ENCODE measurements at places on chromosomes 2 and 18.
A peak's percentile ranks its signal among the peaks of the same experiment; 100 is the strongest.

- H3K36me3 ChIP-seq = no peaks in the 10 kb centered on the region
- no peaks in the 10 kb centered on the region for H3K27me3 ChIP-seq
- DNase-seq = no peak
- H3K27ac ChIP-seq = no peak overlapping the region
- no peak overlapping the region for H3K4me3 ChIP-seq
- H3K4me1 ChIP-seq = no peaks in the 10 kb centered on the region
These were observed 894.9 kb upstream of the CDH2 start for GRCh38 chr18:29071869-29072268.

DNA sequence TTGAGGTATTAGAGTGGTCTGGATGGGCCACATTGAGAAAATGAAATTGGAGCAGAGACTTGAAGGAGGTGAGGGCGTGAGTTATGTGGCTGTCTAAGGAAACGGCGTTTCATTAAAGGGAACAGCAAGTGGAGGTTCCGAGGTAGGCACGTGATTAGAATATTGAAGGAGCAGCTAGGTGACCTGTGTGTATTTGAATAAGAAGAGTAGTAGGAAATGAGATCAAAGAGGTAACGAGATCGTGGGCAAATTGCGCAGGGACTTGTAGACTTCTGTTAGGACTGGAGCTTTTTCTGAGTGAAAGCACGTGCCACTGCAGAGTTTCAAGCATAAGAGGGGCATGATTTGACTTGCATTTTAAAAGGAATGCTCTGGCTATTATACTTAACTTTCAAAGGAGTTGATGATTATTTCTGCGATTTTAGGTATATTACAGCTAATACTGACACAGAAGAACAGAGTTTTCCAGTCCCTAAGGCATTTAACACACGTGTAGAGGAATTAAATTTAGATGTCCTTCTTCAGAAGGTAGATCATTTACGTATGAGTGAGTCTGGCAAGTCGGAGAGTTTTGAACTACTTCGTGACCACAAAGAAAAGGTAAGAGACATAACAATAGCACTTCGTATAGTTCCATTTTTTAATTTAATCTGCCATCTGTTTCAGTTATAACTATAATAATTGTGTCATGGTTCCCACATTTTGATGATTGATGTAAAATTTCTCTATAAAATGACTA is 48.7 kb downstream of the RMDN2 start:
- no peak overlapping the region for H3K4me3 ChIP-seq
- peaks cover 14% of the 10 kb centered on the region for H3K27me3 ChIP-seq
- no peaks in the 10 kb centered on the region for H3K36me3 ChIP-seq
- no peaks in the 10 kb centered on the region for H3K4me1 ChIP-seq

DNA sequence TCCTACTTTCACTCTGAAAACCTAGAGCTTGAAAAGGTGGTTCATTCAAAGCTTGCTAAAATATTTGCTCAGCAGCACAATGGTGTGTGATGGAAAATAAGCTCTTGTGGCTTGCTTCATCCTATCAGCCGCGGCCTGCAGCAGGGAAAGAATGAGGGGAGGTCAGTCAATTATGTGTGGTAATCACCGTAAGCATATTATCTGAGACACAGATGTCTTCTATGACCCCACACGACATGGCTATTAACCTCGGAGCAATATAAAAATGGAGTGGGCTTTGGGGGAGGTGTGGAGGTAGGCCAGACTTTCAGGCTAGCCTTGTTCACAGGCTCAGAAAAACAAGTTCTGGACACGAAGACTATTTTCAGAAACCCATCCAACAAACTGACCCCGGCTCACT is 98.4 kb upstream of the SIX3 start:
- no peaks in the 10 kb centered on the region for H3K27me3 ChIP-seq
- no peaks in the 10 kb centered on the region for H3K36me3 ChIP-seq
- no peak for DNase-seq
- no peak overlapping the region for H3K27ac ChIP-seq
- H3K4me3 ChIP-seq = no peak overlapping the region

- H3K27me3 ChIP-seq = no peaks in the 10 kb centered on the region
- H3K27ac ChIP-seq = no peak overlapping the region
- peak; percentile 37 for DNase-seq
These were observed 40.9 kb upstream of the NEB start for GRCh38 chr2:151775057-151775740.

DNA sequence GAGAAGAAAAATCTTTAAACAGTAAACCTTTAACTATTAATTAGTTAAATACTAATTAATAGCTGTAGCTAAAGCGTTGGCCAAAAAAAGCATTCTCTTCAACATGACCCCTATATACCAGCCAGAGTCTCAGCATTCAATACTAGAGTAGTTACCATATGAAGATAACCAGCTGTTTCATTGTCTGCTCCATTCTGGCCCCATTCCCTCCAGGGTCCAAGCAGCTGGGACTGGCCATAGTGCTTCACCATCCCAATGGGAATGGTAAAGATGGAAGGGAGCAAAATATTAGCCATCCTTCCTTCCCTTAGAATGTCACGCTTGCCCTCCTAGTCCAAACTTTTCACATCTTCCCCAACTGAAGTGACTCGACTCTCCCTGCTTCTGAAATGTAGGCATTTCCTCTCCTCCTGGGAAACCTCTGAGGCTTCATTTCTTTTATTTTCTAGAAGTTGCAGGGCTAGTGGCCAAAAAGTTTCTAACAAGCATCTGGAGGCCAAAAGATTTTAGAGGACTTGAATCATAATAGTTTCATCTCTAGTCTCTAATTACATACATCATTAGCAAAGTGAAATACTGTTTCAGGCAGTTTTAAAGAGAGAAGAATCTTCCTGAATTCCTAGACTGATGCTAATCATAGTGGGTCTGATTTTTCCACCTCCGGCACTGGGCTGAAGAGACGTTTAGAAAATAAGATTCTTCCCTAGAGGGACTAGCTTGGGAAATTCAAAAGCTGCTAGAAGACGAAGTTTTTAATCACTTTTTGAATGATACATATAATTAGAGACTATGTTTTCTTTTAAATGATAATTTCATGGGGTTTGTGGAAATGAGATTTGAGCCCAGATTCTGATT is 52.7 kb downstream of the CCDC68 start:
- no peak overlapping the region for H3K27ac ChIP-seq
- DNase-seq = no peak
- H3K4me1 ChIP-seq = no peaks in the 10 kb centered on the region
- no peak overlapping the region for H3K4me3 ChIP-seq

- no peaks in the 10 kb centered on the region for H3K4me1 ChIP-seq
- H3K27me3 ChIP-seq = no peaks in the 10 kb centered on the region
- DNase-seq = no peak
- no peak overlapping the region for H3K4me3 ChIP-seq
- no peaks in the 10 kb centered on the region for H3K36me3 ChIP-seq
These were observed 58.7 kb upstream of the ZNF397 start for GRCh38 chr18:35182151-35182550.

GRCh38 chr2:132441051-132441450 is 24.4 kb downstream of the GPR39 start:
- H3K27ac ChIP-seq = no peak overlapping the region
- DNase-seq = no peak
- H3K36me3 ChIP-seq = no peaks in the 10 kb centered on the region
- no peaks in the 10 kb centered on the region for H3K4me1 ChIP-seq

DNA sequence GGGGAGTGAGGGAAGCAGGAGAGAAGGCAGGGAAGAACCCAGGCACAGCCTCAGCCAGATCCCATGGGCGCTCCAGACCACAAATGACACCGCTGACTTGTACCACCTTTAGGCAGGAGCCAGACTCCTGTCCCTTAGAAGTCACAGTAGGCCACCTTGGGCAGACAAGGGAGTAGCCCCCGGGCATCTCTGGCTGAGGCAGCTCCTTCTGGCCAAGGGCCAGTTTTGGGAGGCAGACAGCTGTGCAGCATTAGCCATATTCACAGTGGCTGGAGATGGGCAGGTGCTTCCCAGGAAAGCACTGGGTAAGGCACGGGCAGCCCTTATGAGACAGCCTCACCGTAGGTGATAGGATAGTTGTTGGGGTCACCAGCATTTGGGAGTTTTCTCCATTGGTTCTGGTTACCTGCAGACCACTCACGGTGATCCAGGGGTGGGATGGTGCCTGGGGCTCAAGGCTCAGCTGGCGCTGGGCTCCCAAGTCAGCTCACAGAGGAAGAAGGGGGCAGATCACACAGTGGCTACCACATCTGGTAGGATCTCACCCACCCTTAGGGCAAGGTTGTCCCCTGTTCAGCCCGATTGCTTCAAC is 2.1 kb downstream of the ASTL start:
- H3K4me3 ChIP-seq = no peak overlapping the region
- no peaks in the 10 kb centered on the region for H3K27me3 ChIP-seq
- no peak overlapping the region for H3K27ac ChIP-seq

- no peaks in the 10 kb centered on the region for H3K36me3 ChIP-seq
- H3K4me1 ChIP-seq = no peaks in the 10 kb centered on the region
- no peak for DNase-seq
- no peak overlapping the region for H3K27ac ChIP-seq
- no peak overlapping the region for H3K4me3 ChIP-seq
These were observed 38.5 kb upstream of the KLF11 start for GRCh38 chr2:10004836-10005235.

- peaks cover 9% of the 10 kb centered on the region for H3K4me1 ChIP-seq
- H3K27me3 ChIP-seq = peaks cover 2% of the 10 kb centered on the region
- no peak overlapping the region for H3K4me3 ChIP-seq
- no peak for DNase-seq
These were observed 52.4 kb downstream of the LONRF2 start for GRCh38 chr2:100269889-100270288.

GRCh38 chr2:122132147-122132691 is 376.8 kb downstream of the TSN start:
- H3K27me3 ChIP-seq = no peaks in the 10 kb centered on the region
- H3K27ac ChIP-seq = no peak overlapping the region
- no peaks in the 10 kb centered on the region for H3K36me3 ChIP-seq
- DNase-seq = no peak
- H3K4me3 ChIP-seq = no peak overlapping the region

DNA sequence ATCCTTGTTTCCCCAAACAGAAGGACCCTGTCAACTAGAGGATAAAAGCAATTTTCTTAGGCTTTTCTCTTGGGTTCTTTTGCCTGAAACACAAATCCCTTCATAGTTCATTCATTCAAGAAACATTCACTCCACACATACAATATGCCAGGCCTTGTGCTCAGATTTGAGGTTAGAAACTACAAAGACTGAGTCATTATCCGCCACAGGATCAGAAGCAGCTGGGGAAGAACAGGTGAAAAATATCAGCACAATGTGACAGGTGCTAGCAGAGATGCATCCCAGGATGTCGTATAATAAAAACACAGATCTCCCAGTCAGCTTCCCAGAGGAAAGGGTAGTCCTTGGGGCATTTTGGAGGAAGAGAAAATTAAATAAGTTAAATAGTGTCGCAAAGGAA is 172.4 kb downstream of the LRATD1 start:
- H3K27me3 ChIP-seq = no peaks in the 10 kb centered on the region
- H3K4me1 ChIP-seq = no peaks in the 10 kb centered on the region
- no peak for DNase-seq
- no peak overlapping the region for H3K27ac ChIP-seq
- H3K4me3 ChIP-seq = no peak overlapping the region

- peak; percentile 71 for DNase-seq
- H3K27ac ChIP-seq = peak overlapping the region; percentile 94
- H3K4me1 ChIP-seq = peaks cover 27% of the 10 kb centered on the region
- H3K4me3 ChIP-seq = peak overlapping the region; percentile 92
- H3K36me3 ChIP-seq = peaks cover 28% of the 10 kb centered on the region
These were observed 637 bp upstream of the SFT2D3 start for GRCh38 chr2:127700527-127701192.

DNA sequence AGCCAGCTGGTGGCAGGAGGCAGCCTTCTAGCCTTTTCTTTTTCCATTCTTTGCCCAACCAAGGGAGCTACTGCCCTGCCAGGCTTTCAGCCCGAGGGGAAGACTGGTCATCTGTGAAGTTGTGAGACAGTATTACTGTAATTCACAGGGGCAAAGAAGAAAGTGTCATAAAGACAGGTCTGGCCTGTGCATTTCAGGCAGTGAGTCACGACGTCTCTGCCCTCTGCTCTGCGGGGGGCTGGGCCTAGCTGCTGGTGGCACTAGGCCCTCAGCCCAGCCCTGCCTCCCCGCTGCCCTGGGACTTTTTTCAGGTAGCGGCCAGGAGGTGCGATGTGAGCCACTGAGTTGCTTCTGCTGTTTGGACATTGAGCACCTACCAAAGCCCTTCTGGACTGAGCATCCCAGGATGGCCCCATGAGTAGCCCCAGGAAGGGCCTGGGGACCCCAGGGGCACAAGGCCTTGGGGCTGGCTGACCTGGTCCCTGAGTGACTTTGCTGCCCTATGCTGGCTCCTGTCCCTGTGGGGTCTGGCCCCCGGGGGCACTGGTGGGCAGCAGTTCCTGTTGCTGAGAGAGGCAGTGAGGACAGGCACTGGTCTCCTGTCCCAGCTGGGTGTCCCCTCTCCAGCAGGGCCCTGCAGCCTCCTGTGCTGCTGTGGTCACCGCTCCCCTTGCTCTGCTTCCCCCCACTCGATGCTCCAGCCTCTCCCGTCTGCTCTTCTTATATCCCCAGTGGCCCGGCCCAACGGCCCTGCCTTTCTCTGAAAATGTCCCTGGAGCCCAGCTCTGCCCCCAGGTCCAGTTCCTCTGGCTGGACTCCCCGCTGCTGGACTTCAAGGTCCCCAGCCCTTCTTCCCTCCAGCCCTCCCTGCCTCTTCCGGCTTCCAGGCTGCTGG is 7.0 kb downstream of the INHBB start:
- peaks cover 25% of the 10 kb centered on the region for H3K27me3 ChIP-seq
- DNase-seq = no peak
- H3K36me3 ChIP-seq = no peaks in the 10 kb centered on the region
- peaks cover 4% of the 10 kb centered on the region for H3K4me1 ChIP-seq
- no peak overlapping the region for H3K4me3 ChIP-seq

GRCh38 chr2:96700086-96700485 is 39.8 kb downstream of the LMAN2L start:
- no peak overlapping the region for H3K27ac ChIP-seq
- no peak overlapping the region for H3K4me3 ChIP-seq
- H3K27me3 ChIP-seq = no peaks in the 10 kb centered on the region
- H3K36me3 ChIP-seq = no peaks in the 10 kb centered on the region
- no peak for DNase-seq

DNA sequence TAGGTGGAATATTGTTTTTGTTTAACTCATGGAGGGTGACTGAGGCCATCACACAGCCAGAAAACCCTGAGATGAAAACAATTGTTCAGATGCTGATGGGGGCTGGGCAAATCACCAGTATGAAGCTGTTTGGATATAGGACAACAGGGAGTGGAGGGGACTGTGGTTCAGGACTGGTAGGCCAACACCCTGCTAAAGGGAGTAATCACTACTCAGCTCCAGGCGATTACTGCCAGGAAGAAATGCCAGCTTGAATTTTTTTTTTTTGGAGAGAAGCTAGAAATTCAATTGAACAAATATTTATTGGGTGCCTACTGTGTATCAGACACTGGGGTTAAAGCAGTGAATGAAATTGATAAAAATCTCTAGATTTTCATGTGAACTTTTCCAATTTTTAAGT is 37.4 kb downstream of the TNP1 start:
- no peak for DNase-seq
- no peaks in the 10 kb centered on the region for H3K36me3 ChIP-seq
- no peak overlapping the region for H3K4me3 ChIP-seq
- H3K27me3 ChIP-seq = peaks cover 16% of the 10 kb centered on the region

DNA sequence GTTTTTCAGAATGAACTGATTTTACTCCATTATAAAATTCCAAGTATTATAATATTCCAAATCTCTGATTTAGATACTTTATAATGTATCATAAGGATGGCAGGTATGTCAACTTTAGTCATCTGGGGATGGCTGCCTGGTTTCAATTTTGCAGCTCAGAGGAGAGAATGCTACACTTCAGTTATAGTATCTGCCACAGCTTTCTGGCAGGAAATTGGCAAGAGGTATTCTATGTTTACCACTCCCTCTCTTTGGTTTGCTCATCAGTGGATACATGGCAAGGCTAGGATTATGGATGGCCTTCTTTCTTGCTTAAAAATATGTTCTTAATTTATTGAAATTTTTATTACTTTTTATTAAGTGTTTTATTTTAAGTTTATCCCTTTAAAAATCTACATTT is 67.0 kb upstream of the TNFRSF11A start:
- DNase-seq = no peak
- H3K4me1 ChIP-seq = no peaks in the 10 kb centered on the region
- peaks cover 38% of the 10 kb centered on the region for H3K36me3 ChIP-seq
